NCI-H460 (cell line): ENCODE measurements at places on chromosomes 7 and 10. TPM values are rescaled to one million over a fixed set of nuclear protein-coding genes. Genes with fewer than 3 reads are reported as not detected.

DNA sequence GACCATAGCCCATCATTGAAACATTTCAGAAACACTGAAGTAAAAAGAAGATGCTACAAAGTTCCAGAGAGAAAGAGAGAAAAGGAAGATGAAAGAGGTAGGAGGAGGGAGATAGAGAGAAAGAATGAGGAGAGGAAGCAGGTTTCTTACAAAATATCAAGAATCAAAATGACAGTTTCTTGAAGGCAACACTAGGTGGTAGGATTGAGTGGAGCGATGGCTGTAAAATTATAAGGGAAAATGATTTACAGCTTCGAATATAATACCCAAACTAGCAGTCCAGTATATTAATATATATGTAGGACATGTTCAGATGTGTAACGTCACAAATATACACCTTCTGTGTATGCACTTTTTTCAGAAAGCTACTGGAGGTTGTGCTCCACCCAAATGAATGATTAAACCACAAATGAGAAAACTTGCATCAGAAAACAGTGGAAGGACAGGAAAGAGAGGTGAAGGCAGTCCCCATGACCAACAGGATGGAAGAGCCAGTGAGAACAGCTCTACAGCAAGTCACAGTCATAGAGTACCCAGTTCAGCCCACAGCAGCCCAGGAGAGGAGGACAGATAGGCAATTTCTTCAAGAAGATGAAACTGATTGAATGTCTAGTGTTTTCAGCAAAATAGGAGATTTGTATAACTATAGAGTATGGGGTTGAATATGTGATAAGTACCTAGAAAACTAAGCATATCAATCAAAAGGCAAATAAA is 151.5 kb upstream of the TARP start:
- no peak for DNase-seq

DNA sequence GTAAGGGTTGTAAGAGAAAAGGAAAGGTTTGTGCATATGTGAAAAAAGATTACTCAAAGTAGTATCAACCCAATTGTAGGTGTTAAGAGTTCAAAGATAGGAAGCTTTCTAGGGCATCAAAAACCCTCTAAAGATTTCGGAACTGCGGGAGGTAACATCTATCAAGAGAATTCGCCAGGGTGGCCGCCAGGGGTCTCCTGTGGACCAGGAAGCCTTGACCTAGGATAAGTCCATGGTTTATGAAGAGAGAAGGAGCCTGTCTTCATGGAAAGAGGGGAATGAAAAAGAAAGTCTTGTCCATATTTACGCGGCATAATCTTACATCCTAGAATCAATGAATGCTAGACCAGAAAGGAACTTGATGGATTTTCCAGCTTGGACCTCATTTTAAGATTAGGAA is 140.7 kb upstream of the CALCR start:
- peak; percentile 13 for DNase-seq

Gene SPDYE2B
- total RNA-seq = not detected in 2 replicates

- DNase-seq = peak; percentile 50
Observed at GRCh38 chr10:73998929-73999691, 1.2 kb downstream of the VCL start.

Gene SLC39A12
- total RNA-seq = not detected in 2 replicates

Gene C10orf105
- total RNA-seq = not detected in 2 replicates
